OCI-M1 (cell line): ENCODE measurements at places on chromosomes 5 and 9.

DNA sequence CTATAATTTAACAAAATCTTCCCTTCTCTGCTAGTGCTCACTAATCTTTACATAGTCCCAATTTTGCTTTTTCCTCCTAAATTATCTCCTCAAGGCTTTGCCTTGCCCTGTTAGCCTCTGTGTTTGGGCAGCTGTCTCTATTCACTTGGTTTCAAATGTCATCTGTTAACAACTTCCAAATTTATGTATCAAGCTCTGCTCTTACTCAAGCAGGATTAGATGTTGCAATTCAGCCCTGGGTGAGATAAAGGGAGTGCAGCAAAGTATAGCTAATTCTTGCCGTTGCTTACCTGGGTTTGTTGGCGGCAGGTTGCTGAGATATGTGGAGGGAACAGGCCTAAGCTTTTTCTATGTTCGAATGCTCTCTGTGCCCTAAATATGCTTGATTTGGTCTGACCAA is 483.8 kb downstream of the DMAC1 start:
- no peak for DNase-seq

- DNase-seq = no peak
These were observed 77.0 kb upstream of the ADAMTS19 start for GRCh38 chr5:129382921-129383672.

DNA sequence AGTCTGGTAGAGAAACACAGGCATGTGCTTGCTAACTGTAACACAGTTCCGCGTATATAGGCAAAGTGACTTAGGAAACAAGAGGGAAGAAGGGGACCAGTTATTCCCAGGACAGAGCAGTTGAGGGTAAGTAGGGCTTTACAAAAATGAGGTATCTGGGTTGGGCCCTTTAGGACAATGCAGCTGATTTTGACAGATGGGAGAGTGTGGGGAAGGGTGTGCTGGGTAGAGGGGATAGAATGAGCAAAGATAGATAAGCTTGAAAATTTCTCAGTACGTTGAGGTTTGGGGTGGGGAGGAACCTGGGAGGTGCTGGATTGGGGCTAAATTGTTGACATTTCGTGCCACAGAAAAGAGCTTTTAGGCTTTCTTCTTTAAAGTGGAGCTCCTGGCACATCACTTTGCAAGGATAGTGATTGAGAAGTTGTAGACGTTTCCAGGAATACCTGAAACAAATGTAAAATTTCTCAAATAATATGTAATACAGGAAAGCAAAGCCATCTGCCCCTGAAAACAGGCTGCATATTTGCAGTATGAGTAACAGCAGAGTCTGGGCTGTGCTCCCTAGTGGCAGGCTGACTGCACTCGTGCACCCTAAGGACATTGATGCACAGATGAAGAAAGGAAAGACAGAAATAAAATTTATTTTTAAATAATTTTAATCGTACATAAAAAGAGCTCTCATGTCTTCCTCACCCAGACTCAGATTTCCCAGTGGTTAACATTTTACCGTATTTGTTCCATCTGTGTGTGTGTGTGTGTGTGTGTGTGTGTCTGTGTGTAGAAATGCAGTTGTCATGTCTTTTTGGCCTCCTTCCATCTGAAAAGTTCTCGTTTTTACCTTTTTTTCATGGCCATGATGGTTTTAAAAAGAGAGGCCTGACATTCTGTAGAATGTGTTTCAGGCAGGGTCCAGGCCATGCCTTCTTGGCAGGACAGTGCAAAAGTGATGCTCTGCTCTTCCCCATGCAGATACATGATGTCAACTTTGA is 144.9 kb upstream of the DMRT1 start:
- DNase-seq = no peak

DNA sequence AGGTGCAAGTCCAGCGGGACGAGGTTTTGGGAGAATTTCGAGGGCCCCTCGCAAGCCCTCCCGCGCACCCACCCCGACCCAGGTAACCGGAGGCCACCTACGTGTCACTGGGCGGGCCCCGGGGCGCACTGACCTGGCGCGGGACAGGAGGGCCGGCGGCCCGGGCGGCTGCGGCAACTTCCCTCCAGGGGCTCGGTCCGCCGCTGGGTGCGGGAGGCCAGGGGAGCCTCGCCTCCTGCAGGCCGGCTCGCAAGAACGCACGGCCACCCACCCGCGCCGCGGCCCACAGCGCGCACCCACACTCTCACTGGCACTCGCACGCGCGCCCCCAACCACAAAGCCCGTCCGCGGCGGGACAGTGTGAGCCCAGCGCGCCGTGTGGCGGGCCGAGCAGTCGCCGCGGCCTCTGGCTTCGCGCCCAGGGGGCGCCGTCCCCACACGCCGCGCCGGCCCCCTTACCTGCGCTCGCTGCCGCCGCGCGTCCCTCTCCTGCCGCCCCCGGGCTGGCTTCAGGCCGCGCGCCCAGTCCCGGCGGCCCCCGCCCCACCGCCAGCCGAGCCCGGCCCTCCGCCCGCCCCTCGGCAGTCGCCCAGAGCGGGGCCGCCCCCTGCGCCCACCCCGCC is 451 bp downstream of the LPAR1 start:
- no peak for DNase-seq

GRCh38 chr9:95766906-95767305 is 108.6 kb upstream of the ERCC6L2 start:
- DNase-seq = no peak

GRCh38 chr5:148011398-148012137 is 52.2 kb upstream of the SPINK5 start:
- peak; percentile 5 for DNase-seq

DNA sequence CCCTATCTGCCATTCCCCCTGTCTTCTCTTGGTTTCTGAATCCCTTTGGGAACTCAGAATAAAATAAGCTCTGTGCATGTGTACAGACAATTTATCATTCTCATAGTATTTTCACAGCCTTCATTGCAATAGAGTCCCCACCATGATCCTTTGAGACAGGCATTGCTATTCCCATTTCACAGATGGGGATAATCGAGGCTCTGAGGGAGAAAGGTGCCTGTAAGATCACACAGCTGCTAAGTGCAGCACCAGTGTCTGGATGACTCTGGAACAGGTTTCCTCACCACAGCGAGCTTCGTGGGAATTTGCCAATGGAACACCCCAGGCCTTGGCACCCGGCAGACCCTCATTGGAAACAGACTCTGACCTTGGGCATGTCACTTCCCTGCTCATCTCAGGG is 293.6 kb downstream of the NSG2 start:
- DNase-seq = no peak
